ENCODE measurements at places on chromosomes 1 and 21.

DNA sequence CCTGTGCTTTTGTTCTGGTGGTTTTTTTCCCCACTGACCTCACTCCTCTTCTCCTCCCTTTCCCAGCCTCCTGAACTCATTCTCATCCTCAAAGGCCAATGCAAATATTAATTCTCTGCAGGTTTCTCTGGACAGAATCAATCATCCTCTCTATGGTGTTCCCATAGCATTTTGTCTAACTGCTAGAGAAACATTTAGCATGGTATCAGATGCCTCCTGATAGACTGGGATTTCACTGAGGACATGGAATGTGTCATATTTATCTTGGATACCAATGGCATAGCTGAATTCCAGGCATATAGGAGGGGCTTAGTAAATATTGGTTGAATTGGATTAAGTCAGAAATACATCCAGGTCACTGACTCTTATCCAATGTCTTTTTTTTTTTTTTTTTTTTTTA, 46.1 kb upstream of the SRP9 start:
- no peak for DNase-seq

DNA sequence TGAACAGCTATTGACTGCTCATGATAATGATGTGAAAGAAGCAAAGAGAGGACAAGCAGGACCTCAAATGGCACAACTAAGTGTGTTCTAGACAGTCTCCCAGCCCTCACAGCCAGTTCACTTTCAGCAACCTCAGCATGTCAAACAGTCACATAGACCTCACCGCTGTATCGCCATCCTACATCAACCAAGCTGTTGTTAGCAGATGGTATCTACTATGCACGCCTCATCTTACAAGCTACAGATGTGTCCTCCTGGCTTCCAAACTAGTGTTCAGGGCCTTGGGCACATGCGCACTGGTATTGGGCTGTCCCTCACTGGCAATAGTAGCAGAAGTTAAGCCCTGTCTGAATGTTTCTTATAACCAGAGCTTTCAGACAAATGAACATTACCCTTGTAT, 28.4 kb downstream of the EVI5 start:
- DNase-seq: no peak

GRCh38 chr1:178536329-178536728, 23.4 kb downstream of the TEX35 start:
- DNase-seq: no peak

- DNase-seq: no peak
These were observed 41.9 kb upstream of the ANGPTL7 start for GRCh38 chr1:11147197-11147770.

GRCh38 chr1:151970128-151970527, 23.5 kb downstream of the S100A10 start:
- DNase-seq: no peak

DNA sequence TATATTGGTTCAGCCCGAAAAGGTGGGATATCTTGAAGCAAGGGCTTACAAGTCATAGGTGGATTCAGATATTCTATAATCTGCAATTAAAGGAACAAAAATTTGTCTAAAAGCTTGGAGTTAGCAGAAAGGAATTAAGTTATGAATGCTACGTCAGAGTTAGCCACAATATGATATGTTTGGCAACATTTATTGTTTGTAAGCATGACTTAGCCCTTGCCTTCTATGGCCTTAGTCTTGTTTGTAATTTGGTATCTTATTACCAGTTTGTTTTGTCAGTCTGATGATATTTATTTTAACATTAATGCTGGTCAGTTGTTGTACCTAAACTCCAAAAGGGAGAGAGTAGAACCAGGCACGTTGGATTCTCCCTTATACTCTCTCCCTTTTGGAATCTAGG, 43.1 kb upstream of the SUCO start:
- DNase-seq: no peak

GRCh38 chr1:81554108-81554507, 246.6 kb upstream of the ADGRL2 start:
- no peak for DNase-seq

DNA sequence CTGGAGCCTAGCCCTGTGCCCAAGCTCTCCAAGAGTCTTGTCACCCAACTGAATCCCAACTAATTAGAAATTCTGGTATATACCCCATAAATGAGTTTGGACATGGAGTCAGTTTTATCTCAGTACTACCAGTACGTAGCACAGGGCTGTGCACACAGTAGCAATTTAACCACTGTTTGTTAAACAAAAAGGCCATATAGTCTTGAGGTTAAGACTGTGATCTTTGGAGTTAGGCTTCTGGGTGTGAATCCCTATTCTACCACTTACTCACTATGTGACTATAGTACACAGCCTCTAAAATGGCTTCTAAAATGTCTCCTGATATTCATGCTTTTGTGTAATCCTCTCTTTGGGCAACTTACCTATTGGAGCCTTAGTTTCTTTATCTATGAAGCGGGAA, 48.2 kb downstream of the RAB3B start:
- DNase-seq: no peak

GRCh38 chr1:53582211-53583020, 123.2 kb downstream of the DMRTB1 start:
- no peak for DNase-seq

- no peak for DNase-seq
These were observed 6.4 kb downstream of the MGST3 start for GRCh38 chr1:165637427-165637826.

- no peak for DNase-seq
These were observed 68.9 kb upstream of the ACTRT2 start for GRCh38 chr1:2952371-2952770.

DNA sequence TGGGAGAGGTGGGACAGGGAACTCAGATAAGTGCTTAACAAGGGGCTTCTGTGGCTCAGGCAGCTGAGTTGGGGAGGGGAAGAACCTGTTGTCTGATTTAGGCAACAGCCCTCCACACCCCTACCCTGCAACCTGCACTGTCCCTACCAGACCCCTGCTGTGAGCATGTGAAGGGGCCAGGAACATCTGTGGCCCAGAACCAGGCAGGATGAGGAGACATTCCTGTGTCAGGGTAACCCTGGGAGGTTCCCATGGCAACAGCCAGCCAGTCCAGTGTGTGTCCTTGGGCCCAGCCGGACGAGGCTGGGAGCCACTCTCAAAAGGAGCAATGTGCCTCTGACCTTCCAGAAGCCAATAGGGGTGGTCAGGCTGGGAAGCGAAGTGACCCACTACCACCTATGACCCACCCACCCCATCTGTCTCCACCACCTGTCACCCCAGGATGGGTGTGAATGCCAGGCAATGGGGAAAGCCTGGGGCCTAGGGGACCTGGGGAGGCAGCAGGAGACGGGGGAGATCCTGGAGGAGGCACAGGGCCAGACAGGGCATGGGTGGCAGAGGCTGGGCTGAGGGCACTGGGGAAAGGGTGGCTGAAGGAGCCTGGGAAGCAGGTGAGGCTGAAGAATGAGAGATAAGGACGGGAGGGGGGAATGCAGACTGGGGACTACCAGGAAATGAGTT, 5.0 kb upstream of the PMVK start:
- no peak for DNase-seq

DNA sequence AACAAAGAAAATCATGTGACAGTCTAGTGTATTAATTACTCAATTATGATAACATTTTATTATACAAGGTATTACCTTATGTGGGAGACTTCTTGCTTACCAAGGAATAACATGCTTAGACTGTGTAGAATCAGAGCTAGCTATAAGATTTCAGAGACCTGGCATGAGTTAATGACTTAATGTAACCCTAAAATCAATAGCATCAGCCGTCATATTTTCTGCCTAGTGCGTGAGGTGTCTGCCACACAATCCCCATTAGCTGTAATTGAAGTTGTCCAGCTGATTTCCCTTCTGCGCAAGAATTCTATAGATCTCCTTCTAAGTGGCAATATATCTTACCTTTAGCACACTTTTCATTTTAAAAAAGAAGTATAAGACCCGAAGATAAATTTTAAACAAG, 28.8 kb downstream of the CHODL start:
- DNase-seq: no peak

DNA sequence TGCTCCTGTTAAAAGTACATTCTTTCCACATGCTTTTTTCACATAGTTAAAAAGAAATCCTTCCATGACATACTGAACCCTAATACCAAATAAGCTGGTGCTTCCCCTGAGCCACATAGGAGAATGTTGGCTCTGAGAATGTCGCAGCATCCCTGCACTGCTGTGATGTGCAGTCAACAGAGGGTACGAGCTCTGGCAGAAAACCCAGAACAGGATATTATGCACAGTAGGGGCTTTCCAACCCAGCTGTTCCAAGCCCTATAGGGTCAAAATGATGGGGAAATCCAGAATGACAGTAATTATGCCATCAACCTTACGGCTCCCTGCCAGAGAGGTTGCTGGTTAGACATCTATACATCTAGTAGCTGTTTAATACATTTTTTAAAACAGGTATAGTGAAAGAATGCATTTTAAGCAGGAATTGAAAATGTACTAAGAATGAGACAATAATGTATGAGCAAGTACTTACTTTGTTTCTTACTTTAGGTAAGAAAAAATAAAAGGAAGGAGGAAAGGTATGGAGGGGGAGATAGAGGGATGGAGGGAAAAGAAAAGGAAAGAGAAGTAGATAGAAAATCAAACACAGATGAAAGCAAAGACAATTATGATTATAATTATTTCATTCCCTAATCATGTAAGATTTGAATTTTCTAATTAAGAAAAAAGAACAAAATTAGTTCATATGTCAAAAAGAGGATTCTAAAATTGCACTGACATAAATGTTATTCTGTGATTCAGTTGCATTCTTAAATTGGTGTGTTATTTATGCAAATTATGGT, 126.0 kb downstream of the NR5A2 start:
- DNase-seq: no peak

GRCh38 chr1:160761046-160761445, 22.0 kb downstream of the SLAMF7 start:
- DNase-seq: no peak

GRCh38 chr1:55478742-55479141, 263.6 kb upstream of the USP24 start:
- DNase-seq: no peak

DNA sequence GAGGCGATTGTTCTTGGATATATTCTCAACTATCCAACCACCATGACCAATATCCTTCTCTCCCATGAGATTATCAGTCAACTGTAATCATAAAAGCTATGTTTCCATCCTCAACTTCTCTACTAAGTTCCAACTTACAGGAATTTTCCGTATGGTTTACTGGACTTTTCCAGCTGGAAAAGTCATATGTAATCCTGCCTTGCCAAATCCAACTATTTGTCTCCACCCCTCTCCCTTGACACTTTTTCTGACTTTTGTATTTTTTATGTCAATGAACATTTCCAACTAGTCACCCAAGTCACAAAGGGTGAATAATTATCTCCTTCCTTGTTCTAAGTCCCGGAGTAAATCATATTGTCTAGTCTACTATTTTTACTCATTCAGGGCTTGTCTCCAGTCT, 293.1 kb downstream of the USP25 start:
- no peak for DNase-seq

- no peak for DNase-seq
These were observed 46.7 kb downstream of the TRIT1 start for GRCh38 chr1:39836595-39837110.

DNA sequence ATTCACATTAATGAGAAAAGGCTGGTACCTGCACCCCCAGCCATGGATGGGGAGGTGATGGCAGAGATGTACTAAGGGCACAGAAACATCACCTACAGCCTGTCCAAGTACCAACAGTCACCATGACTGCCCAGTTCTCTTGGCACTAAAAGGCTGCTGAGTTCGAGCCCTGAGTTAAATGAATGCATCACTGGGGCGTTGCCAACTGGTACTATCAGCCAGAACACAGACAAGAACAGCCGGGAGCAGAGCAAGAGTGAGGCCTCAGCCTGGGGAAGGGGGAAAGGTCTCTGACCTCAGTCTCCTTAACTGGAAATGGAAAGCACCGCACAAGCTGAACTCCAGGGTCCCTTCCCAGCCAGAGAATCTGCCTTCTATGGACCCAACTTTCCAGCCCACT, 60.5 kb downstream of the GLIS1 start:
- DNase-seq: peak; percentile 24

- no peak for DNase-seq
These were observed 124.2 kb upstream of the L1TD1 start for GRCh38 chr1:62070384-62071011.

GRCh38 chr1:198986036-198986435, 347.2 kb downstream of the PTPRC start:
- no peak for DNase-seq

DNA sequence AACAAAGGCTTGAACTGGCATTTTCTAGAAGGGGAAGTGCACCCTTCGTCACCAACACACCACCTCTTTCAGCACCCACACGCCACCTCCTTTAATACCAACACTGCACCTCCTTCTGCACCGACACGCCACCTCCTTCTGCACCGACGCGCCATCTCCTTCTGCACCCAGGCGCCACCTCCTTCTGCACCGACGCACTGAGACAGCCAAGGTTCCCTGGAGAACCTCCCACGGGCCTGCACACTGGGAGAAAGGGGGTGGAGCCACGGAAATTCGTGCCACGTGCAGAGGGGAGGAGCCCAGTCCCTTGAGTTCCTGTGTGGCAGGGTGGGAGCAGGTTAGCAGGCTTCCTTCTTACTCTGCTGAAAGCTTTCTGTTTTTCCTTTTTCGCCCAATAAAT, 327.9 kb upstream of the C1orf174 start:
- DNase-seq: no peak

- peak; percentile 75 for DNase-seq
These were observed 486 bp downstream of the HSPA13 start for GRCh38 chr21:14382486-14382834.

DNA sequence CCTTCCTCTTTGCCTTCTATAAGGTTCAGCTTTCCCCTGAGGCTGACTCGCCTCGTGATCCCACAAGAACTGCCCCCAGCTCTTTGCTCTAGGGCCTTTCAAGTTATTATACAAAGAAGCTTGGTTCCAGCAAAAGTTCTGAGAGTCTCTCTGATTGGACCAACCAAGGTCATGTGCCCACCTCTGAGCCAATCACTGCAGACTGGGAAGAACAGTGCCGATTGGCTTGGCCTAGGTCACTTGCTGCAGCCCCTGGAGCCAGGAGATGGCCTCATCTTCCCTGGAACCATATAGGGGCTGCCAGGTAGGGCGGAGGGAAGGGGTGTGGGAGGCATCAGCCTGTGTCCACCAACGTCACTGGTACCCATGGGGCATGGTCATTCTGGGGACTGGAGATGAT, 22.8 kb downstream of the TAS1R2 start:
- no peak for DNase-seq

DNA sequence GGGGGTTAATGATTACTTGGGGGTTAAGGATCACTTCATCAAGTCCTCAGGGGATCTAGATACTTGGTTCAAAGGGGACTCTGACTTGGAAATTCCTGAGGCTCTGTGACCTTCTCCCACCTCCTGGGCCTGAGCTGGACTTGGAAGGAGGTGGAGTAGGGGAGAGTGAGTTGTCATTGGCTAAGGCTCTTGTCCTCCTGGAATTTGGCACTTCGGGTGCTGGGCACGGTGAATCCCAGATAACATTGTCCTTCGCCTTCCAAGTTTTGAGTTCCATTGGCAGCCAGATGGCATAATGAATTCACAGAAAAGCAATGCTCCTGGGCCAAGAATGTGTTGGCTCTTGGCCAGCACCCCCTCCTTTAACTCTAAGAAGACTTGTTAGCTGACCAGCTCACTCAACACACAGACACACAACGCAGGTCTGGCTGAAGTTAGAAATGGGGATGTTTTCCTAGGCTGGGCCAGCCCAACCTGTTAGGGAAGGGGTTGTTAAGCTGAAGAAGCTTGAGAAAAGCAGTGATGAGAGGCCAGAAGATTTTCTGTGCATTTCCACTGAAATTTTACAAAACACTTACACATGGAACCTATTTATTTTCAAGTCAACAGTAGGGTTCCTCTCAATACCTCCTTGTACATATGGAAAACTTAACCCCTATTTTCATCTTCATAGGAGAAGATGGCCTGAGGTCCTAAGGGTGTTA, 29.7 kb downstream of the SLC26A9 start:
- no peak for DNase-seq
